ENCODE measurements at places on chromosomes 6 and 20. TPM values are rescaled to one million over a fixed set of nuclear protein-coding genes. Genes with fewer than 3 reads are reported as not detected.

Gene OPN5
- total RNA-seq = 0.10 TPM

Gene APOM
- 5.7 TPM for total RNA-seq

Gene FOXC1
- total RNA-seq = 105 TPM

Gene COL10A1
- 0.40 TPM for total RNA-seq

Gene GNRH2
- total RNA-seq = 0.44 TPM

Gene AK9
- 23.1 TPM for total RNA-seq

Gene KHDRBS2
- 9.2 TPM for total RNA-seq

Data from spinal cord (tissue), 10 donors.